Hypothalamus (tissue), 51 donors: ENCODE measurements at places on chromosomes 6 and 20.
A peak's percentile ranks its signal among the peaks of the same experiment; 100 is the strongest.

DNA sequence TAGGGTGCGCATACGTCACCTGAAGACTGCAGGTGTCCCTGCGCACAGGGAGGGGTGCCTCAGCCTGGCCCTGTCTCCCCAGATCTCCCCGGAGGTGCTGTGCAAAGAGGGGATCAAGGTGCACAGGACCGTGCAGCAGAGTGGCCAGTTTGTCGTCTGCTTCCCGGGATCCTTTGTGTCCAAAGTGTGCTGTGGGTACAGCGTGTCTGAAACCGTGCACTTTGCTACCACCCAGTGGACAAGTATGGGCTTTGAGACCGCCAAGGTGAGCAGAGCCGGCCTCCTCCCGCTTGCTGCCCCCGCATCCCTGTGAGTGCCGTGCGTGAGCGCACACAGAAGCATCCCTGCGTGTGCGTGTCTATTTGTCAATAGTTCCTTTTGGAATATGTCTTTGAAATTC is 150.7 kb downstream of the DTNBP1 start:
- peak; percentile 8 for DNase-seq

- no peak for DNase-seq
These were observed 155.3 kb upstream of the STXBP5 start for GRCh38 chr6:147048930-147049329.

DNA sequence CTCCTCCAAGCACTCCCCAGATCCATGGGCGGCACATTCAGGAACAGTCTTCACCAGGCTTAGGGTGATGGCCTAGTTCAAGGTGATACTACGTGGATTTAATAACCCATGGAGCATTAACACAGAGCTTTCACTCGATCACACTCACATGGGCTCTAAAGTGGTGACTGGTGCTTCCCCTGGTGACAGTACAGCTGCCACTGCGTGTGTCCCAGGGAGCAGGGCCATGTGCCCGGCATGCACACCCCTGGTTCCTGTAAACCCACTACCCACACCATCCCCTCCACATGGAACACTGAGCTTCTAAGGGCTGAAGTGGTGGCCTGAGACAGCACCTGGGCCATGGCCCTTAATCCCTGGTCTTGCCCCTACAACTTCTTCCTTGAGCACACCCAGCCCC is 27.8 kb upstream of the APMAP start:
- DNase-seq: no peak

DNA sequence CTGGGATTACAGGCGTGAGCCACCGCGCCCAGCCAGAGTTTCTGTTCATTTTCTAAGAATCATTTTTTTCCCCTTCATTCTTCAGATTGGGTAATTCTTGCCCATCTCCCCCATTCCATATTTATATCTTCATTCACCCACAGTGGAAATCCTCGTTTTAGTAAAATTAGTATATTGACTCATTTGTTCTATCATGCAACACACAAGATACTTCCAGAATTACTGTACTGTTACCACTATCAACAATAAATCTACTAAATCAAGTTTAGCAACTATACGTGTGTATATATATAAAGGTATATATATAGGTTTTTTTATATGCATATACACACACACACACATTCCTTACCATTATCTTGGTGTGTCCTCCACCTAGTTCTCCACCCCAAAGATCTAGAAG is 41.2 kb upstream of the KCNG1 start:
- no peak for DNase-seq

DNA sequence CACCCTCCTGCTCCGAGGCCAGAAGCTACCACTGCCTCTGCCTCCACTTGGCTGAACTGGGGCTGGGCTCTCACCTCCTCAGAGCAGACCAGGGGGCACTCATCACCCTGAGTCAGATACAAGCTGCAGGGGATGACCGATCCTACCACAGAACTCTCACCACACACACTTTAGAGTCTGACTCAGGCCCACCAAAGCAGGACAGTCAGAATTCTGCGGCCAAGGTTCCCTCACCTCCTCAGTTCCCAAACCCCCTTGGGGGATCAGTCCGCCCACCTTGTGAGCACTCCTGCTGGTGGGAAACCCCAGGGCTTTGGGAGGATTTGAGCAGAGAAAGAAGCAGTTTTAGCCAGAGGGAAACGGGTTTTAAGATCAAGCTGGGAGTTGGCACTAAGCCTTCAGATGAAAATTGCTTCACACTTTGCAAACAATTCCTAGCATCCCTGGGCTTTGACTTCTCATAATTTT is 587.8 kb upstream of the JAG1 start:
- DNase-seq: no peak

GRCh38 chr6:15672291-15672690 is 9.5 kb upstream of the DTNBP1 start:
- DNase-seq: no peak

DNA sequence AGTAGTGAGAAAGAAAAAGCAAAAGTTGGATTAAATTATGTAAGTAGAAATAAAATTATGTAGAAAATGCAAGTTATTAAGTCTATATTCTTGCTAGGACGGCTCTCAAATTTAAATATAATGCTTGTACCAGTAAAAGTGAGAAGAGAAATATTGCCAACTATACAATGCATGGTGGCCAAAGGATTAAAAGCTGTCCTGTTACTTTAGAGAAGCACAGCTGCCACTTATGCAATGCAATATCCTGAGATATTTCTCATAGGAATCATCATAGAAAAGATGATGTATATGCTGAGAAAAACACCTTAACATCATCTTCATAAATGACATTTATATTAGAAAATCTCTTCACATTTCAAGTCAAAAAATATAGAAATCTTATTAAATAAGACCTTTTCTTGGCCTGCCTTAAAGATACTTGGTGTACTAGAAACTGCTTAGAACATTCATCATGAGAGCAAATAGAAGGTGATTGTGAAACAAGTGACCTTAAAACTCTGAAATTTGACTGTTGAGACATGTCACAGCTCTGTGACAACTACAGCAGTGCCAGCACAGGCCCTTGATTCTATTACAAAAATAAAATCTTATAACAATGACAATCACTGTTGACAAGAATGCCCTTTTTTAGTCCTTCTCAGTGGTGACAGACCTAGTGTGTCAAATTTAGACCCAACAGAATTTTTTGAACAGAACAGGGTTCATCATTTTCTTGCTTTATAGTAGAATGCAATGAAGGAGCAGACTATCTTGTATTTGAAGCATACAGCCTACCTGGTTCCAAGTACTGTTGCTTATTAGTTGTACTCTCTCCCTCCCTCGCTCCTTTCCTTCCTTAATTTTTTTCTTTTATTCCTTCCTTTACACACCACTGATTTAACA is 173.1 kb downstream of the CLVS2 start:
- no peak for DNase-seq

GRCh38 chr20:62895539-62895938 is 30.8 kb downstream of the DIDO1 start:
- no peak for DNase-seq

DNA sequence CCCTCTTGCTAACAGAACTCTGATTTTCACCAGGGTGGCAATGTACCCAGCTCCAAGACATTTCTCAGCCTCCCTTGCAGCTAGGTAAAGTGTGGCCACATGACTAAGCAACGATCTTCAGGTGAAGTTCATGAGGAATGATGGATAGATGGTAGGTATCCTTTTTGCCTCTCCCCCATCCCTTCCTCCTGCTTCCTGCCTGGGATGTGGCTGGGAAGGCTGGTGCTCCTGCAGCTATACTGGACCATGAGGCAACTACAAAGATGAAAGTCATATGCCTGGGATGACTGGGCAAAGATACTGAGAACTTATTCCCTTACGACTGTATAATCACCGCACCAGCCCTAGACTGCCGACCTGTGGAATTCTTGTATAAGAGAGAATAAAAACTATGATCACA is 13.4 kb downstream of the ZNF335 start:
- no peak for DNase-seq

GRCh38 chr6:167405778-167406532 is 81.1 kb downstream of the TTLL2 start:
- DNase-seq: no peak
